ENCODE measurements at places on chromosomes 4 and X.

DNA sequence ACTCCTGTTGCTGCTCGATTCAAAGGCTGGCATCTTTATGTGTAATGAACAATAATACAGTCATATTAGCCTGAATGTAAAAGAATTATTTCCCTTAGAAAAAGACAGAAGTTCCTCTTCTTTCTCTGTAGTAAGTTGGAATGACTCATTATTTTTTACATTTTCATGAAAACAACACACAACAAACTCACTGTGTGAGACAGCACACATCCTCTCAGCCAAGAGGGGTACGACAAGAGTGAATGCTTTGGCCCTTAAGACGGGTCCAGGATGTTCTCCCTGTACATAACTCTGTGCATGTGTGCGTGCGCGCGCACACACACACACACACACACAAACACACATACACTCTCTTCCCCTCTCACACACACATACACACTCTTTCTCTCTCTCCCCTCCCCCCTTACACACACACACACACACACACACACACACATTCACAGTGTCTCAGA, 72.8 kb downstream of the MANBA start:
- no peak for DNase-seq

DNA sequence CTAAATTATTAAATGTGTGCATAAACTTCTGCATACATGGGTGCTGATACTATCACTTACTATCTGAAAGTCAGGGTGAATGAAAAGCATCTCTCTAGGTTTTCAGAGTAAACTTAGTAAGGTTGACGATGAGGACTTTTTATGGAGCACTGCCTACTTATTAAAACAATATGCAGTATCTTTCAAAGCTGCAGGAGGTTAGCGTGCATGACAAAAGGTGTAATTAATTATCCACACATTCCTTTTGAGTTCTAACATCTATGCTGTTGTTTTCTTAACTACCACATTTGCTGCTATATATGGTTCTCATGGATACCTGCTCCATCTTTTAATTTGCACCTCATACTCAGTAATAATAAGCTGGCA, 256.2 kb downstream of the FSTL5 start:
- DNase-seq: no peak

DNA sequence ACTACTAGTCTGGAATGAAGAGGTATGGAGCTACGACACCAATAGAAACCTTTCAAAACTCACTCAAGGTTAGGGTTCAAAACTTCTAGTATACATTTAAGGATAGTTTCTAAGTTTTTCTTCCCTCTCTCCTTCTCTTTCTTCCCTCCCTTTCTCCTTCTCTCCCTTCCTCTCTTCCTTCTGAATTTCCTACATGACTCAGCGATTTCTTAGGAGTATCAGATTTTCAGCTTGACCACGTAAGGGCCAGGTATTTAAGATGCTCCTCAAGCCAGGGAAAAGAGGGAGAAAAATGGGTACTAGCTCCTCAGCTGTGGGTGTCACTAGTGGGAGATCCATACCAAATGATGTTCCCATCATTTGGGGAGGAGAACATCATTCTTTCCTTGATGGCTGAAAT, 55.9 kb upstream of the FTHL17 start:
- no peak for DNase-seq

- DNase-seq: no peak
Observed at GRCh38 chrX:15939737-15940136, 85.1 kb upstream of the AP1S2 start.

DNA sequence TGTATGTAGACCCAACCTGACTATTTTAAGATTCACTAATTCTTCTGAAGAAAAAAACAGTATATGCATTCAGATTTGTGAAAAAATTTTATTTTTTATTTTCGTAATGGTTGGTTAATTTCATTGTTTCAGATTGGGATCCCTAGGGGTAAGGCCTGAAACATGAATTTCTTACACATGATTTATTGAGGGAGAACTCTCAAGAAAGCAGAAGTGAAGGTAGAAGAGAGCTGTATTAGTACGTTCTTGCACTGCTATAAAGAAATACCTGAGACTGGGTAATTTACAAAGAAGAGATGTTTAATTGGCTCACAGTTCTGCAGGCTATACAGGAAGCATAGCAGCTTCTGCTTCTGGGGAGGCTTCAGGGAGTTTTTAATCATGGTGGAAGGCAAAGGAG, 611.9 kb upstream of the TECRL start:
- DNase-seq: no peak

DNA sequence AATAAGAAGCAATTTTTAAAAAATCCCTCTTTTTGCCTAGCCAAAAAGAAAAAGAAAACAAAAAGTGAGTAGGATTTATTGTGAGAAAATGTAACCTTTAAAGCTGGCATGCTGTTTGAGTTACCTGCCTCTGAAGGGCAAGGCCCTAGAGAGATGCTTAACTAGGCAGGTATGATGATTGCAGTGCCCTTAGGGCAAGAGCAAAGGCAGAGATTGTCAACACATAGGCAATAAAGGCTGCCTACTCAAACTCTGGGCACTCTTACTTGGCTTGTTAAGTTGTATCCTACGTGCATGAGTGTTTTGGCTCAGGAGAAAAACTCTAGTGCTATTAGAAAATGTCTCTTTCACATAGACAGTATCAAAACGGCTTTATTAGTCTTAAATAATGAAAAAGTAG, 306.0 kb downstream of the RPA4 start:
- no peak for DNase-seq

DNA sequence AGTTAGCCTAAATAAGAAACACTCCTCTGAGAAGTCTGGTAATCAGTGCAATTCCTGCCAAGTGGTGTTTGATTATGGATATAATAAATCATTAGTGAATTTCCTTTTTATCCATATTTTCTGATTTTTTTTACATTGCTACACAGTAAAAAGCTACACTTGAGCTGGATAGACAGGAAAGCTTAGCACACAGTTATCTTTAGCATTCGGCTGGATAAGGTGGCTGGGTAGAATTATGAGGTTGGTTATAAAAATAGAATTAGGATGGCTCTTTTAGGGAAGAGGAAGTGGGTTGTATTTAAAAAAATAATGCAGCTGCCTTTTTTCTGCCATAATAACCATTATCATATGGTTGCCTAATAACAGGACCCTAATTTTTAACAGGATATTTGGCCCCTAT, 460.6 kb downstream of the NAF1 start:
- no peak for DNase-seq

- DNase-seq: no peak
Observed at GRCh38 chr4:15586066-15586465, 69.1 kb downstream of the FBXL5 start.

- DNase-seq: no peak
Observed at GRCh38 chrX:72120837-72121236, 10.9 kb downstream of the RTL5 start.

DNA sequence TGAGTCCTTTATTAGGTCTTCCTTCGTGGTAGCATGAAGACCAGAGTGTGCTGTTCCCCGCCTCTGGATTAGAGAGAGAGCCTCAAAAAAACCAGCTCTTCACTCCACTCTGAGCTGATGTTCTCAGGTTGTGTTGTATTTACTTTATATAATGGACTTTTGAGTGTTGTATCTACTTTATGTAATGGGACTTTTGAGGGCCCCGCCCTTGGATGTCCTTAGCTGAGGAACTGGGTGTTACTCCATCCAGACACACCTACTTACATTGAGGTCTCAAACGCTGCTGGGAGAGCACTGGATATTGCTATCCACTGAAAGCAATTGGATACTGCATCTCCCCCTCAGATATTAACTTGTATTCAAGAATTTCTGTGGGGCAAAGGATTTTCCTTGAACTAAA, 28.2 kb downstream of the ATP8A1 start:
- no peak for DNase-seq

- no peak for DNase-seq
Observed at GRCh38 chr4:11931266-11931820, 502.6 kb upstream of the HS3ST1 start.

DNA sequence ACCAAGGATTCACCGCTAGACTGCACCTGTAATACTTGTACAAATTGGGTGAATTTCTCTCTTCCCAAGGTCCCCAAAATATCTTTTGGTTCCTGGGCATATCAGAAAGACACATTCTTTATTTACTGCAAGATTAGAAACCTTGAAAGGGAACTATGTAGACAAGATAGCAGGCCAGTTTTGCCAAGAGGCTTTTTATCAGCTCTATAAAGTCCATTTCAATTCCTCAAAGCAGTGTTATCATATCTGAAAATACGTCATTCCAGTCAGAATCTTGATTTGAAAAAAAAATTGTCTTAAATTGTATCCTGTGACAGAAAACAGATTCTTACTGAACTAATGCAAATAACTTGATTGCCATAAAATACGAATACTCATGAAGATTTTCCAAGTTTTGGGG, 37.0 kb upstream of the NSG1 start:
- no peak for DNase-seq

- no peak for DNase-seq
Observed at GRCh38 chrX:10677490-10677889, 57.1 kb upstream of the MID1 start.

DNA sequence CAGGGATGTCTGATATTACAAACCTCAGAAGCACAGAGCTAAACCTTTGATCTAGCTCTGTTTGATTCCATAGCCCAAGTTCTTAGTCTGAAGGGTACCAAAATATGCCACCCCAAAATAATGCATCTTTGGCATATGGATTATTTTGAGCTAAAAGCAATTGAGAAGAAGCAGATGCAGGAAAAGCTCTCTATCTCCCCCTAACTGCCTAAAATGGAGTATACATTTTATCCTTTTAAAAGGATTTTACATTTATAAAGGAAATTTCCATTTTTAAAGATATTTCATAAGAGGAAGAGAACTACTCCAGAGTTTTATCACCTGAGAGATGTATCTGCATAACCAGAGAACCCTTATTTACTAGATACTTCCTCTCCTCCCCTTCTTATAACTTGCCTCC, 158.7 kb downstream of the ZNF674 start:
- no peak for DNase-seq

- DNase-seq: no peak
Observed at GRCh38 chrX:20414066-20414465, 147.4 kb upstream of the RPS6KA3 start.

DNA sequence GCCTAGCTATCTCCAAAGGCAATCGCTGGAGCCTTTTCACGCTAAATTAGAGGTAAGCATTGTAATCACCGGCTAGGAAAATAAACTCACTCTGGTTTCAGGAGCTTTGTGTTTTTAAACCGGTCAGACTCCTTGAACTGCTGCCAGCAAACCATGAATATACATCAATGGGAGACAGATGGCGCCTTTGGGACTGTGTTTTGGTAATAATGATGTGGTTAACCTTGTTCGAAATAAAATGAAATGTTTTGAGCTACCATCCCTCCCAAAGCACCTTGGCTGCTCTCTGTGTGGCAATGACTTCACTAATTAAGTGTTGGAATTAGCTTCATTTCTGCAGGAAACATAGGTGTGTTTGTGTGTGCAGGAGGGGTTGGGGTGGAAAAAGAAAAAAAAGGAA, 65.3 kb downstream of the CLNK start:
- DNase-seq: no peak

GRCh38 chr4:67702166-67702565, 1.2 kb upstream of the UBA6 start:
- no peak for DNase-seq

- no peak for DNase-seq
Observed at GRCh38 chrX:84218726-84219125, 30.7 kb upstream of the RPS6KA6 start.

GRCh38 chrX:36908801-36909675, 99.1 kb upstream of the FAM47C start:
- DNase-seq: no peak

GRCh38 chr4:54226404-54227255, 2.5 kb upstream of the PDGFRA start:
- no peak for DNase-seq

GRCh38 chr4:143372093-143372915, 35.6 kb downstream of the GAB1 start:
- no peak for DNase-seq

DNA sequence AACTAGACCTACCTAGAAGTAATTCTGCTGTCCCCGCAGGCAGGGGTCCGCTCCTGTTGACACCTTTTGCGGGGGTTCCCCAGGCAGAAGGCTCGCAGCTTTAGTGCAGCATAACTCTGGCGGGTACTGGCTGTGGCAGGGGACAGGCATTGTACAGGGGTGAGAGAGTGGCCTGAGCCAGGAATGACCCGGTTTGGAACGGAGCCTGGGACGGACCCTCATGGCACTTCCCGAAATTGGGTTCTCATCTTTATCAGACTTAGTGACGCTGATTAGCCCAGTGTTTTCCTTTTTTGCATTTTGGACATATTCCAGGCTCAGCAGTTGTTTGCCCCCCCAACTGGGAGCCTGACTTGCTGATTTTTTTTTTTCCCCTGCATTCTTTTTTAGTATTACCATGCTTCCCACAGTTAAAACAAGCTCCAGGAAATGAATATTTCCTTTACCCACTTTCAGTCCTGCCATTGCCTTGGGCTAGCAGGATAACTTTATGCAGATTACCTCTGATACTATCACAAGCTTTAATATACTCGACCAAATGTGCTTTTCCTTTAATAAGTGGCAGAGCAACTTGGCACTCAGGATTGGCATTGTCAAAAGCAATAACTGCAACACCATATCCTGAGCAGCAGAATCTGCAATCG, 55.8 kb upstream of the WDR1 start:
- DNase-seq: no peak

- DNase-seq: no peak
Observed at GRCh38 chr4:7855731-7856130, 83.9 kb downstream of the AFAP1 start.

DNA sequence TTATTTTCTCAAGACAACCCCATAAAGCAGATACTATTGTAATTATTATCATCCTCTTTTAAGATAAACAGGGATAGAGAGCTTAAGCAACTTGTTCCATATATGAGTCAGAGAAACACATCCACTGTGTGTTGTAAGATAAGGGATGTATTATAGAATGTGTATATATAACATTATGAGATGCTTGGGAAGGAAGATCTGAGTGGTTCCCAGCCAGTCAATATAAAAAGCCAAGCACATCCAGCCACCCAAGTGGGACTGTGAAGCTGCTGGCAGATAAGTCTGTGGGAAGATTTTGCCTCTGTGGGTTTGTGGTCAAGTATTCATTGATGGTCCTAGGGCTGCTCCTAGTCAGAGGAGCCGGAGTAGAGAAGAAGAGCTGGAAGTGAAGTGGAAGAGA, 16.5 kb upstream of the BMPR1B start:
- no peak for DNase-seq

- no peak for DNase-seq
Observed at GRCh38 chrX:17563076-17563475, 174.2 kb upstream of the SCML1 start.

GRCh38 chr4:138697851-138698250, 317.7 kb upstream of the NOCT start:
- DNase-seq: no peak

GRCh38 chr4:55941881-55942396, 6.8 kb upstream of the CEP135 start:
- DNase-seq: no peak

DNA sequence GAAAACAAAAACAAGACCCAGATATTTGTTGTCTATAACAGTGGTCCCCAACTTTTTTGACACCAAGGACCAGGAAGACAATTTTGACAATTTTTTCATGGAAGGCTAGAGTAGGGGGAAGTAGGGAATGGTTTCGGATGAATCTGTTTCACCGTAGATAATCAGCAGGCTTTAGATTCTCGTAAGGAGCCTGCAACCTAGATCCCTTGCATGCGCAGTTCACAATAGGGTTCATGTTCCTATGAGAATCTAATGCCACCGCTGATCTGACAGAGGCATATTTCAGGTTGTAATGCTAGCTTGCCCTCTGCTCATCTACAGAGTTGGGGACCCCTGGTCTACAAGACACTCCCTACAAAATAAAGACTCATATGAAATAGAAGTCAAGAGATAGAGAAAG, 229.8 kb downstream of the NDST4 start:
- no peak for DNase-seq

- DNase-seq: no peak
Observed at GRCh38 chr4:36316607-36317006, 35.2 kb downstream of the DTHD1 start.

All from iPS DF 6.9 (cell line).